Hepatocyte (in vitro differentiated cells): ENCODE measurements at places on chromosomes 1 and 21. TPM values are rescaled to one million over a fixed set of nuclear protein-coding genes. Genes with fewer than 3 reads are reported as not detected.

Gene ATPAF1
- 59.3 and 63.2 TPM in 2 replicates for polyA plus RNA-seq

Gene DSTYK
- polyA plus RNA-seq, result 7.7 and 8.4 TPM in 2 replicates

- DNase-seq, result peak; percentile 71
These were observed 2.3 kb upstream of the MXRA8 start for GRCh38 chr1:1360506-1361169.

DNA sequence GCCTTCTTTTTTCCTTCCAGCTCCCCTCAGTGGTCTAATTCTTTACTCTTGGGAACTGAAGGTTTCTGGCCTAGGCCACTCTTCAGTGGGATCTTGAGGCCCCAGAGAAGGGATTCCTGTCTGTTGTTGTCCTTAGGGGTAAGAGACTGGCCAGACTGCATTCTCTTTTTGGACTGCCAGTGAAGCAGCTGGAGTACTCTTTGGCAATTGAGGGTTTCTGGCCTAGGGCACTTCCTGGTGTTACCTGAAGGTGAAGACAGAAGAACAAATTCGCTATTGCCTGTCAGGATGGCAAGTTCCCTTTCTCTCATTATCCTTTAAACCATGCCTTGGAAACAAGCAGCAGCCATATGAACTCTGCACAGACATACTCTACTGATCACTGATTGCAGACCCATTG is 286.6 kb upstream of the ZP4 start:
- no peak for DNase-seq

- no peak for DNase-seq
These were observed 203.4 kb upstream of the SPAG17 start for GRCh38 chr1:118388301-118388959.

GRCh38 chr1:192506741-192507155 is 68.8 kb upstream of the RGS1 start:
- peak; percentile 27 for DNase-seq

Gene TMEM82
- 14.7 and 16.4 TPM in 2 replicates for polyA plus RNA-seq

DNA sequence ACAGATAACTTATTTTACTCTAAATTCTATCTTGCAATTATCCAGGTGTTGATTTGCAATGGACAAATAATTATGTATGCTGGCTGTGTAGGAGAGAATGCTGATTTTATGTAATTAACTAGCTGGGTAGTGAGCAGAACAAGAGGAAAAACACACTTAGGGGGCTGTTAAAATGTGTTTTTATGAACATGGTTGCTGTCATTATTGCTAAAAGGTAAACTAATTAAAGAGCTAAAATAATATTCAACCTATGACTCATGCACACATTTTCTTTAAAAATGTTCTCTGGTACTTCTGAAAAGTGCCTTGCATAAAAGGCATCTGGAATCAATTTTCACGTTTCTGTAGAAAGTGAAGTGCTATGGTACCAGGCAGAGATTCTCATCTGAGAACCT is 192.8 kb upstream of the C8B start:
- DNase-seq, result no peak

Gene CCT8
- 118 and 125 TPM in 2 replicates for polyA plus RNA-seq

GRCh38 chr1:215567491-215568298 is 591 bp downstream of the KCTD3 start:
- DNase-seq, result peak; percentile 64

- DNase-seq, result peak; percentile 50
These were observed 11.1 kb upstream of the RAB42 start for GRCh38 chr1:28580722-28581530.

Gene TNNT2
- polyA plus RNA-seq, result 33.5 and 55.1 TPM in 2 replicates

DNA sequence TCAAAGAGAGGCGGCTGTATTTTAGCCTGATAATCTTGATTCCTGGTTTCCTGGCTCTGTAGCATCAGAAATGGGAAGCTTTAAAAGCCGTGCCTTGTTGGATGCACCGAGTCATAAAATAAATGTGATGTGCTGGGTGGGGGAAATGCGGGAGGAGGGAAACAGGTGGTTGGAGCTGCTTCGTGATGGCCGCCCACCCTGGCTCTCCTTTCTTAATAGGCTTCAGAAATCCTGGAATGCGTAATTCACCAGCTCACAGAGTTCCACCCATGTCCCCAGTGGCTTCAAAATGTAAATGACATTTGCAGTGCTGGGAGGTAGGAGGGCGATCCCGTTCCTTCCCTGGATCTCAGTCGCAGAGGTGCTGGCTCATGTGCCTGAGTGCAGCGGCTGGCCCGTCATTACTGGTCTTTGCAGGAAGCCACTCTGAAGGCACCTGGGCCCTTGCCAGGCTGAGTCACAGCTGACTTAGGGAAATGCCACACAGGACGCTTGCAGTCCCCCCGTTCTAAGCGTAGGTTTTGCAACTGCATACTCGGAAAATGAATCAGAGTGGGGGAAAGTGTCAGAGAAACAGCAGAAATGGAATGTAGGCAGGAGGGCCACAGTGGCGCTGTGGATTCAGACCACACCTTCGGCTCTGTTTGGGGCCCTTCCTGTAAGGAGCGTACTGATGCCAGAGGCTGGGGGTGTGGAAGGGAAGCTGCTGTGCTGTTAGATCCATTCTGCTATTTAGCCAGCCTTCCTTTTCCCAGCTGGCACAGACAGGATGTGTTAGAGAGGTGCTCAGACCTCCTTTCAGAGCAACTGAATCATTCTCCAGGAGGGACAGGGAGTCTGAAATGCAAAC is 37.6 kb downstream of the GALNT2 start:
- DNase-seq, result peak; percentile 94

- DNase-seq, result peak; percentile 86
These were observed 516 bp downstream of the RCOR3 start for GRCh38 chr1:211259638-211260126.

- peak; percentile 34 for DNase-seq
These were observed 30.3 kb upstream of the PLA2G2C start for GRCh38 chr1:20216574-20216973.

Gene OR14A16
- polyA plus RNA-seq, result not detected in 2 replicates

Gene OR6N2
- polyA plus RNA-seq, result not detected in 2 replicates

Gene AMY1B
- not detected in 2 replicates for polyA plus RNA-seq

Gene C1QTNF12
- polyA plus RNA-seq, result 5.2 and 6.6 TPM in 2 replicates

Gene FCRL5
- polyA plus RNA-seq, result not detected in 2 replicates

DNA sequence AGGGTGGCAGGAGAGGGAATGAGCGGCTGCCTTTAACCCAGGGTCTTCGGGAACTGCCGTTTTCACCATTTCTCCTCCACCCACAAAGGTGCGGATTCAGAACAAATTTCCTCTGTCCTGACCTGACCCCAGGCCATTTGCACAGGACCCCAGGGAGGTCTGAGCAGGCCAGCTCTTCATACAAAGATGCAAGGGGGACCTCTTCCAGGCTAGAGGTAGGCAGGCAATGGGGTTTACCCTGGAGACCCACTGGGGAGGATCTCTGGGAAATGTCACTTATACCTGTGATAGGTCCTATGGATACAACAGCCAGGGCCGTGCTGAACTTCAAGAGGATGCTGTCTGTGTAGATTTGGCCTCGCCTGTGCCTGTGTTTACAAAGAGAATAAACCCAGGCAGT is 89.7 kb upstream of the VAMP3 start:
- DNase-seq, result no peak

- DNase-seq, result peak; percentile 41
These were observed 299.7 kb downstream of the VAV3 start for GRCh38 chr1:107664982-107665925.

- no peak for DNase-seq
These were observed 121.1 kb upstream of the SYT6 start for GRCh38 chr1:114274621-114275317.

- no peak for DNase-seq
These were observed 40.1 kb downstream of the PTPRC start for GRCh38 chr1:198678901-198679329.

- DNase-seq, result no peak
These were observed 1.6 kb upstream of the NKAIN1 start for GRCh38 chr1:31241321-31241720.

Gene EXTL2
- 16.9 and 19.7 TPM in 2 replicates for polyA plus RNA-seq

- peak; percentile 28 for DNase-seq
These were observed 682 bp downstream of the SUCO start for GRCh38 chr1:172533513-172534151.

Gene PROK1
- 9.4 and 11.1 TPM in 2 replicates for polyA plus RNA-seq

Gene CAPZA1
- 95.9 and 109 TPM in 2 replicates for polyA plus RNA-seq

GRCh38 chr1:172394811-172395210 is 25.7 kb upstream of the C1orf105 start:
- no peak for DNase-seq

GRCh38 chr1:94100785-94101612 is 19.9 kb downstream of the ABCA4 start:
- DNase-seq, result peak; percentile 52
